ENCODE measurements at places on chromosomes 5 and 9.

- no peak for DNase-seq
These were observed 8.7 kb upstream of the ERAP1 start for GRCh38 chr5:96816411-96816939.

- DNase-seq = no peak
These were observed 174.8 kb upstream of the OR13F1 start for GRCh38 chr9:104329245-104329644.

DNA sequence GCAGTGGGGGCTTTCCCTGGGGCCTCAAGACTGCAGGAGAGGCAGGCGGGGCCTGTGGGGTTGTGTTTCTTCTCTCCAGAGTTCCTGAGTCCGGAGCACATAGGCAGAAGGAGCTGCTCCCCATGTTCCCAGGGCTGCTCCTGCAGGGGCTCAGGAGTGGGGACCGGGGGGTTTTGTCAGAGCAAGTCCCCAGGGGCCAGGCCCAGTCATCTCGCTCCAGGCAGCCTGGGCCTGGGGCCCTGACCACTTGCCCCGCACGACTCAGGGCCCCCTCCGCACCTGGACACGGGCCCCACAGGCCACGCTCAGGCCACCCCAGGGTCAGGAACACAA, 22.0 kb upstream of the SLC6A19 start:
- no peak for DNase-seq

GRCh38 chr5:139787568-139788293, 7.9 kb upstream of the PSD2 start:
- no peak for DNase-seq

DNA sequence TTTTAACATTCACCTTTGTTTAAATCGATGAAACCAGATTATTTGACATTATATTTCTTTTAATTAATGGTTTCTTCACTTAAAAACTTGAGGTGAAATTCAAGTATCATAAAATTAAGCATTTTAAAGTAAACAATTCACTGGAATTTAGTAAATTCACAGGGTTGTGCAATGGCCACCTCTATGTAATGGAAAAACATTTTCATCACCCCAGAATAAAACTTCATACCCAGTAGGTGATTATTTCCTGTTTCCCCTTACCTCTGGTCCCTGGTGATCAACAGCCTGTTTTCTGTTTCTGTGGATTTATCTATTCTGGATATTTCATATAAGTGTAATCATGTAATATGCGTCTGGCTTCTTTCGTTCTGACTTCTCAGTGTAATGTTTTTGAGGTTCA, 27.2 kb downstream of the HSPA4 start:
- no peak for DNase-seq

GRCh38 chr9:9412241-9412640, 1200.6 kb downstream of the PTPRD start:
- no peak for DNase-seq

GRCh38 chr5:74491586-74491985, 148.9 kb downstream of the ENC1 start:
- DNase-seq = no peak

GRCh38 chr5:128378632-128379031, 159.4 kb downstream of the FBN2 start:
- no peak for DNase-seq

DNA sequence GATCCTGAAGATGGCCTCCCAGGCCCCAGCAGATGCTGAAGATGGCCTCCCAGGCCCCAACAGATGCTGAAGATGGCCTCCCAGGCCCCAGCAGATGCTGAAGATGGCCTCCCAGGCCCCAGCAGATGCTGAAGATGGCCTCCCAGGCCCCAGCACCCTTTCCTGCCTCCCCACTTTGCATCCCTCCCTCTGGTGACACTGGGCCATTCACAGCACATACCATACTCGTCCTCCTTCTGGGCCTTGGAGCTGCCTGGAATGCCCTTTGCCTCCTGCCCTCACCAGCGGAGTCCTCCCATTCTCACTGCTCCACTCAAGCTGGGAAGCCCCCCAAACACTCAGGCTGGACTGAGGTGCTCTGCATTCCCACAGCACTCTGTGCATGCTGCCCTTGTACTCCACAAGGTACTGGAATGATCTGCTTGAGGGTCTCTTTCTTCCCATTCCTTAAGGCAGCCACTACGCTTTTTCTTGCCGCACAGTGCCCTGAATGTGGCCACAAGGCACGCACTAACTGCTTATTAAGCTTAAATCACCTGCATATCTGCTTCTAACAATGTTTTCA, 550.0 kb downstream of the BNC2 start:
- DNase-seq = no peak

- no peak for DNase-seq
These were observed 304.6 kb upstream of the DMRT1 start for GRCh38 chr9:536597-537511.

DNA sequence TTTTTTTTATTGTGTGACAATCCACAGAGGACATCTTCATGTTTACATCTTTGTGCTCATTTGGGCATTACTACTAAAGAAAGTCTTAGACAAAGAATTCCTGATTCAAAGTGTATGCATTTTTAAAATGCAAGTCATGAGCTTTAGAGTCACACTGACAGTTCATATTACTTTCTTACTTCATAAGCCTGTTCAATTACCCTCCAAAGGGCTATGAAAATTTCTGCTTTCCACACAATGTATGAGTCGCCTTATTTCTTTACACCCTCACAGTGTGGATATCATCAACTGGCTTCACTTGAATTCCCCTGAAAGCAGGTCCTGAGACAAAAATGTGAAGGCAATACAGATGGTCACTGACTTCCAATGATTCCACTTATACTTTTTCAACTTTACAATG, 280.4 kb upstream of the PTGER4 start:
- no peak for DNase-seq

- DNase-seq = no peak
These were observed 610.5 kb downstream of the ACTL7B start for GRCh38 chr9:108245331-108245730.

DNA sequence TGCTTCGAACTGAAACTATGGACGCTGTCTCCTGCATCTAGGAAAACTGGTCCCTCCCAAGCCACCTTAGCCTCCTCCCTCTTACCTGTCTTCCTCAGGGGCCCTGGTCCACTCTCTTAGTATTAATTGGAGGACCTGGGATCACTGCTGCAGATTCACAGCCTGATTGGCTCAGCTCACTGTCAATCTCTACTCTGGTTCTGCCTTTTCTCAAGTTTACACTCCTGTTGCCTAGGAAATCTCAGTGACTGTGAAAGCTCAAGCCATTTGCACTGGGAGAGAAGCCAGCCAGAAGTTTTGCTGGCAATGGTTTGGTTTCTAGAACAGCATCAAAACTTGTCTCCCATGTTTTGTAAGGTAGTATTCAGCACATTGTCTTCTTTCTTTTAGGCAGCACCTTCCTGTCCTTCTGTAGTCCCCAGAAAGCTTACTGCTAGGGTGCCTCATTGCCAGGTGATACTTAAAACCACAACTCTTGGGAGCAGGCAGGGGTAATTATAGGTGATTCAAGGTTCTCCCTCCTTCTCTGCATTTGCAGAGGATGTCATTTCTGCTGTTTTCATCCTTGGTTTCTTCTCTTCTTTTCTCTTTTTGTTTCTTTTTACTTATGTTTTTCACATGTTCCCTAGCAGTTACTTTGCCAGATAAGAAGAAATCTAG, at the start of gene CAPSL:
Gene CAPSL, minus strand, starts transcription at position 55 of the 660 bp plus-strand sequence. CDS start 17,502 bp downstream, outside the sequence.
- no peak for DNase-seq

DNA sequence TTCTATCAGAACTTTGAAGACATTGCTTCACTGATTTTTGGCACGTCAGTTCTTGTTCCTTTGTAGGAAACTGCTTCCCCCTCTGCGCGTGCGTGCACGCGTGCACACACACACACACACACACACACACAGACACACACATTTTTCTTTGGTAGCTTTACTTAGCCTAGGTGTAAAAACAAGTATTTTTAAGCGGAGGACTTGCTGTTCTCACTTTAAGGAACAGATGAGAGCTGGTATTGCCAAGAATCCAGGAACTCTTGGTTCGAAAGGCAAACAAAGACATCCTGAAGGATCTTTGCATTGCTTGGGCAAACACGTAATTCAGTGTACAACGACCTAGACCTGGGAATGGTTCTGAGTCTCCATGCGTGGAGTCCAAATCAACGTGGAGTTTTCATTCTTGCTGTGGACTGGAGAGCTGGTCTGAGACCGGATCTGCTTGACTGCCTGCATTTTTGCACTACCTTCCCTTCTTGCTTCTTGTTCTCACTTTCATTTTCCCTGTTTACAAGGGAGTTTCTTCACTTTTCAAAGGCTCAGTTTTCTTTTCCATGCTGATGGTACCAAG, 8.2 kb downstream of the TMEM268 start:
- DNase-seq = no peak

DNA sequence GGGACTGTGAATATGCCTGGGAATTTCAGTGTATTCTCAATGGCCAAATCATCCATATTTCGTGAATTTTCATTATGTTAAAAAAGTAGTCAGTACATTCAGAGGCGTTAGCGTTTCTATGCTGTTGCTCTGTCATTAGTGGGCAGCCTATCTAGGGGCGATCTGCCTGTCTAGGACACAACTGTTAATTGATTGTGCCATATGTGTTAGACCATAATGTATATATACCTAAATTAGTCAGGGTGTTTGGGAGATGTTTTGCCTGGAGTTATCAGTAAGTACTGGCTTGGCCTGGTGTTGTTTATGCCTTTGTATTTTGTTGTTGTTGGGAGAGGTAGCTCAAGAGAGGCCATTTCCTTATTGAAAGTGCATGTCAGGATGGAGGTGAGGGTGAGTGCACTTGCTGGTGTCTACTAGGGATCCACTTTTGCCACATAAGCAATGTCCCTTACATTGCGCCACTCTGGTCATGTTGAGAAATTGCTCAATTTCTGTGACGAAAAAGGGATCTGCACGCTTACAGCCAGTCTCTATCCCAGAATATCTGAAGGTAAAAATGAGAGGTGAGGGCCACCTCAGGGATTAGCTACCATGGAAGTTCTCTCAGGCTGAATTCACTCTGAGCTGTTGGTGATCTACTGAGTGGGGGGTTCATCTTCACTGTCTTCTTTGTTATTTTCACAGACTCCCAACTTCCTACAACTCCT, 123.3 kb downstream of the ST8SIA4 start:
- DNase-seq = no peak

- no peak for DNase-seq
These were observed 102.3 kb downstream of the ENC1 start for GRCh38 chr5:74538206-74538661.

DNA sequence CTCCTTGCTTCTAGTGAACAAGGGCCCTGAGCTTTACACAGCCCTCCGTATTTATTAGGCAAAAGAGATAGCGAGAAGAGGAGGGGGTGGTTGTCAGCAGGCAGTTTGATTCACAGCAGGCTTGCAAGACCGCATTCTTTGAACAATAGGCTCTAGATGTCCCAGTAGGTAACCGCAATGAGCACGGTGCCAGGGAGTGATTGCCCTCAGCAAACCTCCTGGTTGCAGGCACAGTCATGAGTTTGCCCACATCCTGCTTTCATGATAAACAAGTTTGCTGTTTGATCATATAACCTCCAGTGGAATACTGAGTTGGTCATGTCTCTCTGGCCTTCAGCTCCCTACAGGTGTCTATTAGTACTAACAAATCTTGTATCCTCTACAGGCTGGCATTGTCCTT, 66.1 kb downstream of the CACNA1B start:
- no peak for DNase-seq

- no peak for DNase-seq
These were observed at the start of gene PCDHAC1 for GRCh38 chr5:140925806-140926442. Gene PCDHAC1 (plus strand): TSS chr5:140926299. CDS start chr5:140926893, 594 bp downstream.

- no peak for DNase-seq
These were observed 242.3 kb upstream of the PTGER4 start for GRCh38 chr5:40437452-40437861.

DNA sequence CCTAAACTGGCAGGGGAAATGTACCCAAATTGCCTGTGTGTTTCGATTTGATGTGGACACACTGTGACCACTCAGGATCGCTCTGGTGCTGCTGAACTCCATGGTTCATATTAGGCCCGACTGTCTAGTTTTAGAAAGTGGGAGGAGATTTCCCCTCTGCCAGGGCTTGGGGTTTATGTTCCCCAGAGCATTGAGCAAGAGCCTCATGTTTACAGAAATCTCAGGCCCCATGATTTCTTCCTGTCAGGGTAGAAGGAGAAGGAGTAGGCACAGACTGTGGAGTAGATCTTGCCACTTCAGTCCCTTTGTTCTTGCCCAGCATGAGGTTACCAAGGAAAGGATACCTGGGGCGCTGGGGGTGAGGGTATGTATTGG, 40.8 kb upstream of the GLRX start:
- DNase-seq = no peak

DNA sequence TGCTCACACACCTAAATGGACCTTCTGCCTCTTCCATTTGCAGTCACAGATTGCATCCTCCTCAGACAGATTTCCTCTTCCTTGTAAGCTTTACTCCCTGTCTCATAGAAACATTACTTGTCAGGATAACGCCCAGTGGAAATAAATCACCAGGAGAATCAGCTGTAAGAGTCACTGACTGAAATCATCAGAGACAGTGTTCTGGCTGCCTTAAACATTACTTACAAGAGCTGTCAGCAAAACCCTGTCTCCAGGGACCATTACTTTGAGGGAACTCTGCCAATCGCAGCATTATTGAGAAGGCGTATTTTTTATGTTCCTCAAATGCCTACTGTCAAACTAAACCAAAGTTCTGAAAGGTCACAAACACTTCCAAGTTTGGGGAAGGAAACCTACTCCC, 5.9 kb downstream of the DPYSL3 start:
- DNase-seq = no peak

GRCh38 chr5:139880416-139881142, 85.0 kb downstream of the PSD2 start:
- peak; percentile 89 for DNase-seq

DNA sequence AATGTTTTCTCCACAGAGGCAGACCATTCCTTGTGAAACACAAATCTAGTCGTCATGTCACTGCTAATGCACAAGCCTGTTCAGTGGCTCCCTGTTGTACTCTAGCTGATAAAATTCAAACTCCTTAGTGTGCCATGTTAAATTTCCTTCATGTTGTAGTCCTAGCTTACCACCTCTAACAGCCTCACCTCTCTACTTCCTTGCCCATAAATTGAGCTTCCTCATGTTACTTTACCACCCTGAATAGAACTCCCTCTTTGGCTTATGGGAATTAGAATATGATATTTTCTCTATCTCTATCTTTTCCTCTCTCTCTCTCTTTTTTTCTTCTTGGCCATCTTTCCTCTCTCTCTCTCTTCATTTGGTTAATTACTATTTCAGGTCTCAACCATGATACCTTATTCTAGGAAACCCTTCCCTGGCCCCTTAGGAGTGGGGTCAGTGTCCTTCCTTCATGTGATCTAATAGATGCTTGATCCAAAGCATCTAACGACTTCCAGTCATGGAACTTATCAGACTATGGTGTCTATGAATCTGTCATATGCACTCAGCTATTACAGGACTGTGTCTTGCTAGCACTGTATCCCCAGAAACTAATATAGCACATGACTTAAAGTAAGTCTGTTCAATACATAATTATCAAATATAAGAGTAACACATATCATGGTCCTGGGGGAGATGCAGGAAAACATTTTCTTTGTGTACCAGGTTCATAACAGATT, 31.5 kb upstream of the ALDH1A1 start:
- DNase-seq = no peak

All from NCI-H1417 treated with DMSO at 0.1 percent for 48 hours (cell line).